ENCODE measurements at places on chromosomes 7 and 10. TPM values are rescaled to one million over a fixed set of nuclear protein-coding genes. Genes with fewer than 3 reads are reported as not detected.

DNA sequence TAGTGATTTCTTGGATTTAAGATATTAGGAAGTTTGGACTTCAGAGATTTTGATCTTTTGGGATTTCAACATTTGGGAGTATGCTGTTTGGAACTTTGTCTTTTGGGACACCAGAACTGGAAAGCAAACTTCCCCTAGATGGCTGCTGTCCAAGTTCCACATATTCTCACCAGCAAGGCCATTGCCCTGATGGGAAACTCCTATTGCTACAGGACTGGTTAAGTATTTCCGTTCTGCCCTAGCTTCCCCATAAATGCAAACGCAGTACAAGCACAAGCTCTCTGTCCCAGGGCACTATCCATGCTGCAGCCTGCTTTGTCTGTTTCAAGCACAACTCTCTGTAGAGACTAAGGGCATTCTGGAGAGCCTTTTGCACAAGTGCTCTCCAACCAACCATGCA, 79.3 kb upstream of the SLC25A13 start:
- no peak for DNase-seq

Gene GRM8
- total RNA-seq, result not detected

- no peak for DNase-seq
Measured at GRCh38 chr10:11178606-11179515, 161.2 kb downstream of the CELF2 start.

GRCh38 chr7:138105221-138105620, 29.0 kb downstream of the AKR1D1 start:
- DNase-seq, result peak; percentile 41
